Activated CD4-positive, CD25-positive, alpha-beta regulatory T cell (primary cell): ENCODE measurements at places on chromosomes 1 and 21.

- DNase-seq = no peak
These were observed 107.7 kb downstream of the BACH1 start for GRCh38 chr21:29406385-29406784.

DNA sequence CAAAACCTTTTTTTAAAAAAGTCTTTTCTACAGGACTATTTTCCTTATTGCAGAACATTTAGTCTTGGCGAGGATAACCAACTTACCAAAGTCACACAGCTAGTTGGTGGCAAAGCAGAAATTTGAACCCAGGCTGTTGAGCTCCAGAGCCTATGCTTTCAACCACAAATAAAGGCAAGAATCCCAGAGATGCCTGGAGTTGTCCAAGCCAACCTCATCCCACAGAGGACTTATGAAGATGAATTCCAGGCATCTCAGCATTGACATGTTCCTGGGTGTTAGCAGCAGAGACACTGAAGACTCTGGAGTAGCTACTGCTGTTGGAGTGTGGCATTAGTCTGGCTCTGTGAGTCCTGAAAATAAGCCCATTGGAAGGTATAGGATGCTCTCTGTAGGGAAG lies 287.6 kb upstream of the C1orf105 start:
- DNase-seq = no peak

DNA sequence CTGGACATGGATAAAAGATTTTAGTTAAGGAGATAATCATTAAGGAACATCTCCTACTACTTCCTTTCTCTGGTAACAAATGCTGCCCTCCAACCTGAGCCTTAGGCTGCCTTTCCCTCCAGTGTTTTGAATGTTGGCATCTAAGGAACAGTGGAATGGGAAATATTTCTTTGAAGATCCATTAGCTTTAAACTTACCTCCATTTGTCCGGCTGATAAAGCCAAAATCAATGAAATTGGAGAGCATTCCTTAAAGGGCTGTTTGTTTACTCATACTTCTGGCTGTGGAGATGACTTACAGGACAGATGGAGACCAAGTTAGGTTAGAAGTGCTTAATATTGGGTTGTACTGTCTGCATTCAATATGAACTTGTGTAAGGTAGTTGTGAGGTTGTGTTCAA lies 439.1 kb downstream of the PLA2G4A start:
- DNase-seq = no peak

- DNase-seq = no peak
These were observed 111.3 kb downstream of the GREM2 start for GRCh38 chr1:240500647-240501046.

DNA sequence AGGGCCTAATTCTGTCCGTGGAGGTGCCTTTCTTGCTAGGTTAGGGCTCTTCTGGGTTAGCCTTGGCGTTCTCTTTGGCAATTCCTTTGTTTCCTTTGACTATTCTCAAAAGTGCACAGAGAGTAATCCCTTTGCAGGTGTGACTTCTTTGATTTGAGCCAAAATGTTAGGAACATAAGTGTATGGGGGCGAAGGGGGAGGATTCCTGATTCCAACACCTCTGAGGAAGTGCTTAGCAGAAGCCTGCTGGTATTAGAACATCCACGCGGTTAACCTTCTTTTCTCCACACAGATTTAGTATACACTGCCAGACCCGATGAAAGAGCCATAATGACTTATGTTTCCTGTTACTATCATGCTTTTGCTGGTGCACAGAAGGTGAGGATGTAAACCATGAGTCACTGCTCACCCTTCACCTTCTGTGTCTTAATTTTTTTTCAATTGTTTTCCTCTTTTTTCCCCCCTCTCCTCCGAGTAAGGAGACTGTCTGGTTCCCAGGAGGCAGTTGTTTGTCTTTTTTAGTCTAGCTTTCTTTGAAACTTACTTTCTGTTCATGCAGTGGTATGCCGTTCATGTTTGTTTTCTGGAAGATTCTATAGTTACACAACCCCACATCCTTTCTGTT lies 48.0 kb downstream of the ACTN2 start:
- no peak for DNase-seq
